Cardiac muscle cell (in vitro differentiated cells and primary cell): ENCODE measurements at places on chromosomes 4 and X. TPM values are rescaled to one million over a fixed set of nuclear protein-coding genes. Genes with fewer than 3 reads are reported as not detected.

DNA sequence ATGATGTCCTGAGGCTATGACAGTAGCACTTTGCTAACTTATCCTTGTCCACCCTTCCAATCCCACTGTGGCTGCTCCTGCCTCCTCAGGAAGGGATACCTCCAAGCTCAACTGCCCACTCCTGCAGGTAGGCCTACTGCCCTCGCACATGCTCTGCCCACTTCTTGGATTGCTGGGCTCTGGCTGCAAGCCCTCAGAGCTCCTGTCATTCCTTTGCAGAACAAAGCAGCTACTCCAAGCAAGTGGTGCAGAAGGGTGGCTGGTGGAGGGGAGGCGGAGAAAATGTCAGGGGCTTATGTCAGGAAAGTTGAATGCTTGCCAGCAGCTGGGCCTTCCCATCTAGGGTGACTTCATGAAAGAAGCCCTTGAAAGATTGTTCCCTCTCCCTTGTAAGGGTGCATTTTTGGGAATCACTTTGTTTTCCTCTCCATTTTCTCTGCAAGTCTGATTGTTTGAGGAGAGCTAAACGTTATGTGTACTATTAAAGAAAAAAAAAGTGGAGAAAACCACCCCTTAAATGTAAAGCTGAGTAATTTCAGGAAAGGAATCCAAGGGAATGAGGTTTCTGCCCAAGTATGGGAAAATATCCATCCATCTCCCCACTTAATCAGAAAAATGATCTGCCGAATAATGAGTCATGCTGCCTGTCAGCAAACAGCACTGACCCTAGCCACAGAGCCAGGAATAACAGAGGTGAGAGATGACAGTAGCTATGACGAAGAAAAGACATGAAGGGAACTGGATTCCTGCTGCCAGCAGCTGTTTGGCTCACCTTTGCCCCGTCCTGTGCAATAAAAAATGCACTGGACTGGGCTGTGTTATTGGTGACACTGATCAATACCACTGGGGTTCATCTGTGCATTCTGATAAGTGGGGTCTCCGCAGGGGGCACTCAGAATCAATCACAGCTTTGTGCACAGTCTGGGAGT, 102.0 kb downstream of the RTL5 start:
- H3K4me1 ChIP-seq: peaks cover 18% of the 10 kb centered on the region
- DNase-seq: peak; percentile 61
- peak overlapping the region; percentile 92 for H3K27ac ChIP-seq
- no peaks in the 10 kb centered on the region for H3K36me3 ChIP-seq
- H3K4me3 ChIP-seq: no peak overlapping the region

DNA sequence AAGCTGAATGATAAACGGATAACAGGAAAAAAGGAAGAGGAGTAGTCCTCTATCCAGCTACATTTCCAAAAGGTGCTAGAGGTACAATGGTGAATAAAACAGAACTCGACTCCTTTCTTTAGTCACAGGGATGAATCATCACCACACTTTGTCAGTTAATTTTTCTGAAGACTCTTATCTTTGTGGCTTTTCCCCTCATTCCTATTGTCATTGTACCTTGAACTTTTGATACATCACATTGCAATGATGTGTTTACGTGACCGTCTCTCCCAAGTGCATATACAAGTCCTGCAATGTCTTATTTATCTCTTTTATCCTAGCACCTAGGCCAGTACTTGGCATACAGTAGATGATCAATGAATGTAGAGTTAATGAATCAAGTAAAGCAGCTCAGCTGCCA, 134.7 kb downstream of the LHFPL1 start:
- DNase-seq: no peak
- H3K27ac ChIP-seq: no peak overlapping the region
- H3K27me3 ChIP-seq: no peaks in the 10 kb centered on the region
- H3K36me3 ChIP-seq: no peaks in the 10 kb centered on the region
- no peak overlapping the region for H3K4me3 ChIP-seq

DNA sequence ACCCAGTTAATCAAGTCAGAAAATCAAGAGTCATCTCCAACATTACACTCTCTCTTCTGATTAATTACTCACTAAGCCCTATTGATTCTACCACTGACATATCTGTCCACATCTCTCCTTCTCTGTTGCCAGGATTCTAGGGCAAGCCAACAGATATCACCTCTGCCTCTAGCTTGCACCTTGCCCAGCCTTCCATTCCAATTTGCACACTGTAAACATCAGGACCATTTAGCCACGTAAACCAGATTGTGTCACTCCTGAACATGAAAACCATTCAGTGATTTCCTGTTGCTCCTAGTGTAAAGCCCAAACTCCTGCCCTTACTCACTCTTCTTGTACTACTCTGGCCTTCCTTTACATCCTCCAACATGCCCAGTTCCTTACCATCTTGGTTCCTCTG, 68.0 kb upstream of the PLS3 start:
- no peaks in the 10 kb centered on the region for H3K36me3 ChIP-seq
- H3K4me3 ChIP-seq: no peak overlapping the region
- no peak for DNase-seq
- H3K27me3 ChIP-seq: no peaks in the 10 kb centered on the region
- H3K27ac ChIP-seq: no peak overlapping the region

GRCh38 chrX:69309074-69309792, 144.0 kb upstream of the PJA1 start:
- peaks cover 4% of the 10 kb centered on the region for H3K4me1 ChIP-seq
- no peak overlapping the region for H3K27ac ChIP-seq
- DNase-seq: no peak
- H3K36me3 ChIP-seq: no peaks in the 10 kb centered on the region
- H3K4me3 ChIP-seq: no peak overlapping the region

DNA sequence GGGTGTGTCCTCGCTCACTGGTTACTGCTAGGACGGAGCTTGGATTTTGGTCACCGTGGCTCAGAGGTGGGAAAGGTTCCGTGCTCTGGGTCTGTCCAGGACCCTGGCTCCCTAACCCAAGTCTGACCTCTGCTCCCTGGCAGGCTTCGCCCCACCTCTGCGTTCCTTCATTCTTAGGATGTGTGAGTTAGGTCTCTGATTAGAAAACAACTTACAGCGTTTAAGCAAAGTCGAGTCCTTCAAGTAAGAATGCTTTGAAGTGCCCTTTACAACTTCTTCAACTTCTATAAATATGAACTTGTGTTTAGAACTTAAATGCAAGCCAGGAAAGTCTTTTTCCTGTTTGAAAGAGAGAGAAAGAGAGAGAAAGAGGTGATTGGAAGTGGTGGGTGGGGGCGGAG, 891 bp downstream of the TLR2 start:
- H3K27ac ChIP-seq: no peak overlapping the region
- DNase-seq: peak; percentile 2
- peaks cover 42% of the 10 kb centered on the region for H3K27me3 ChIP-seq

HSFX3 gene
- not detected in 2 replicates for total RNA-seq

DNA sequence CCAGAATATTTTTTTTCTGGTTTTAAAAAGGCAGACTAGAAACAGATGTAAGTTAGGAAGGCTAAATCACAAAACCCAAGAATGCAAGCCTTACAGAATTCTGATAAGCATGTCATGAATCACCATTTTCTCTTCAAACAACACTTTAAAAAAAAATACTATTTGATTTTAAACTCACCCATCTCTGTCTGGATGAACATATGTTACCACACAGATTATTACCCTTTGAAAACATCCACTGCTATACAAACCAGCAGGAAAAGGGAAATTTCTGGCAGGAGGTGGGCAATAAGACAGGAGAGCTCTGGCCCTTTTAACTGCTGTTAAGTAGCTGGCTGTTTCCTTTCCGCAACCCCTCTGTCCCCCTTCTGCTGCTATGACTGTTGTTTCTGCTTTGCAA, 317.7 kb upstream of the NOCT start:
- H3K27me3 ChIP-seq: no peaks in the 10 kb centered on the region
- H3K4me3 ChIP-seq: no peak overlapping the region
- H3K27ac ChIP-seq: no peak overlapping the region
- peak; percentile 60 for DNase-seq

- H3K27me3 ChIP-seq: no peaks in the 10 kb centered on the region
- DNase-seq: peak; percentile 42
- peaks cover 18% of the 10 kb centered on the region for H3K4me1 ChIP-seq
Measured at GRCh38 chr4:56979421-56980072, 851 bp downstream of the POLR2B start.

GRCh38 chr4:80265571-80266252, 752 bp upstream of the FGF5 start:
- no peak overlapping the region for H3K27ac ChIP-seq
- H3K36me3 ChIP-seq: no peaks in the 10 kb centered on the region
- peaks cover 81% of the 10 kb centered on the region for H3K27me3 ChIP-seq
- peak; percentile 33 for DNase-seq

- no peak overlapping the region for H3K4me3 ChIP-seq
- no peaks in the 10 kb centered on the region for H3K36me3 ChIP-seq
- no peaks in the 10 kb centered on the region for H3K27me3 ChIP-seq
- H3K27ac ChIP-seq: no peak overlapping the region
Measured at GRCh38 chr4:186728631-186729271, 5.1 kb upstream of the FAT1 start.

- no peak for DNase-seq
- H3K4me3 ChIP-seq: no peak overlapping the region
- H3K27me3 ChIP-seq: no peaks in the 10 kb centered on the region
- no peaks in the 10 kb centered on the region for H3K4me1 ChIP-seq
- no peak overlapping the region for H3K27ac ChIP-seq
Measured at GRCh38 chr4:47373709-47374108, 89.8 kb downstream of the COMMD8 start.

- no peaks in the 10 kb centered on the region for H3K27me3 ChIP-seq
- H3K4me1 ChIP-seq: no peaks in the 10 kb centered on the region
- no peak overlapping the region for H3K4me3 ChIP-seq
- no peak overlapping the region for H3K27ac ChIP-seq
- DNase-seq: no peak
Measured at GRCh38 chr4:102564399-102565059, 63.4 kb downstream of the NFKB1 start.

- H3K36me3 ChIP-seq: no peaks in the 10 kb centered on the region
- DNase-seq: peak; percentile 38
- no peak overlapping the region for H3K4me3 ChIP-seq
- no peaks in the 10 kb centered on the region for H3K4me1 ChIP-seq
Measured at GRCh38 chr4:65645185-65645584, 25.1 kb downstream of the EPHA5 start.

DNA sequence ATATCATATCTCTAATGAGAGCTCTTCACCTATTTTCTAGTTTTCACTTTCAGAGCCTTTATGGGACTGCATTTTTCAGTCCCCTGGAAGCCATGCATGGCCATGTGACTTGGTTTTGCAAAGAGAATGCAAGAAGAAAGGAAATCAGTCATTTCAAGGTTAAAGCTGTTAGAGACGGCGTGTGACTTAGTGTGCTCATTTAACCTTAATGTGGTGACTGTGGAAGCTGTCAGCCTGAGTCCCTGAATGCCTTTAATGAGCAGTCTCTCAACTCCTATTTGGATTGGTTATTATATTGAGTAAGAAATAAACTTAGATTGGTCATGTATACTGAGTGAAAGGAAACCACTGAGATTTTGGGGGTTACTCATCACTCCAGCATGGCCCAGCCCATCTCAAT, 212.7 kb downstream of the KCNIP4 start:
- no peak overlapping the region for H3K27ac ChIP-seq
- peaks cover 10% of the 10 kb centered on the region for H3K4me1 ChIP-seq
- H3K4me3 ChIP-seq: no peak overlapping the region
- H3K27me3 ChIP-seq: no peaks in the 10 kb centered on the region
- no peaks in the 10 kb centered on the region for H3K36me3 ChIP-seq

DNA sequence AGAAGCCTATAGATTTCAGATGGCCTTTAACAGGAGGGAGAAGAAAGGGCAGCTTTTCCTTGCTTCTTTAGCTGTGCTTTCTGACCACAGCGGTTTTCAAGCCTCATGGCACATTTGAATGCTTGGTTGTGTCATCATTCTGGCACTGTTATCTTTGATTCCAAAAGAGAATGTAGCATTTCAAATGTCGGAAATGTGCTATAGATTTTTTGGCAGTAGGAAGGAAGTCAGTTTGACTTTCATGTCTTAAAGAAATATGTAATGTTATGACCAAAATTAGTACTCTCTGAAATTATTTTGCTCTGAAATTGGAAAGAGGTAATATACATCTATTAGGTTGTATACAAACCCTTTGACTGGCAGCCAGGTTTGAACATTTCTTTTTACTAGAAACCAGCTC, 171.9 kb downstream of the TENM3 start:
- H3K36me3 ChIP-seq: no peaks in the 10 kb centered on the region
- no peaks in the 10 kb centered on the region for H3K4me1 ChIP-seq
- H3K27me3 ChIP-seq: peaks cover 3% of the 10 kb centered on the region
- H3K27ac ChIP-seq: no peak overlapping the region
- H3K4me3 ChIP-seq: no peak overlapping the region

GRCh38 chr4:52959541-52959940, 97.4 kb downstream of the RASL11B start:
- no peak overlapping the region for H3K27ac ChIP-seq
- H3K4me3 ChIP-seq: no peak overlapping the region
- no peaks in the 10 kb centered on the region for H3K36me3 ChIP-seq
- peak; percentile 34 for DNase-seq

- H3K36me3 ChIP-seq: no peaks in the 10 kb centered on the region
- peak within 1 kb of the TSS; percentile 100 for H3K27ac ChIP-seq
- peaks cover 13% of the 10 kb centered on the region for H3K4me1 ChIP-seq
- no peaks in the 10 kb centered on the region for H3K27me3 ChIP-seq
Measured at GRCh38 chrX:123961268-123962005, at the start of gene STAG2. TSS of gene STAG2 (plus strand) at chrX:123961706. CDS start at chrX:124022628, 60,922 bp downstream.

CYP2U1 gene
- total RNA-seq: 4.7 and 7.0 TPM in 2 replicates

DNA sequence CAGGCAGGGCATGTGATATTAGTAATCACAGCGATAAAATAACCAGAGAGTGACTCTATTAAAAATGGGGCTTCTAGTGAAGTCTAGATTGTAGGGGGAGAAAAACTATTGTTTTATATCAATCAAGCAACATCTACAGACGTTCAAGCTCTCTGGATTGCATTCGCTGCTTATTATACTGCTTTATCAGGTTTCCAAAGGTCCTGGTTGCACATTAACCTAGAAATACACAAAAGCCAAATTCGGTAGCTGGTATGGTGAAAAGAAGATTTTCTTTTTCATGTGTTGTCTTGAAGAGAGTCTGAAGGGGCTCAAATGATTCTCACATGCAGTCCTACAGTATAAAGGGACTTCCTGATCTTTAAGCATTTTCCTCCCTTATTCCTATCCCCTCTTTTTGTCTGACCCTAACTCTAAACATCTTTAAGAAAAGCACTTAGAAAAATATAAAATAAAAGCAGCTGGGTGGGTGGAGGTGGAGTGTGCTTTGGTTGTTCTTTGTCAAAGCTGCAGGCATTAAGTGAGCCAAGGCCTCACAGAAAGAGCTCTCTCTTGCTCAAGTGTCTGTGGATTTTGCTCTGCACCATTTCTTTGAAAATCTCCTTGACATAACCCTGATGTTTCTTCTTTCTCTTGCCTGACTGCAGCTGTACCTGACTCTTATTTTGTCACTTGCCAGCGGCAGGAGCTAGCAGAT, 46.1 kb downstream of the MID1IP1 start:
- H3K27me3 ChIP-seq: no peaks in the 10 kb centered on the region
- H3K4me3 ChIP-seq: no peak overlapping the region
- H3K4me1 ChIP-seq: no peaks in the 10 kb centered on the region
- DNase-seq: no peak

- H3K36me3 ChIP-seq: no peaks in the 10 kb centered on the region
- no peak for DNase-seq
- no peaks in the 10 kb centered on the region for H3K27me3 ChIP-seq
- no peaks in the 10 kb centered on the region for H3K4me1 ChIP-seq
- no peak overlapping the region for H3K4me3 ChIP-seq
Measured at GRCh38 chr4:25624616-25625015, 31.0 kb upstream of the SLC34A2 start.

GRCh38 chr4:97987019-97987648, 156.1 kb downstream of the STPG2 start:
- no peaks in the 10 kb centered on the region for H3K4me1 ChIP-seq
- H3K27ac ChIP-seq: no peak overlapping the region
- no peaks in the 10 kb centered on the region for H3K27me3 ChIP-seq
- H3K4me3 ChIP-seq: no peak overlapping the region

DCAF12L1 gene
- 0.14 and 0.27 TPM in 2 replicates for total RNA-seq
